Hematopoietic multipotent progenitor cell treated with erythropoietin and hydrocortisone succinate and interleukin-3 and kit ligand, for 15 days (in vitro differentiated cells): ENCODE measurements at places on chromosomes 11 and 22.

- DNase-seq, result no peak
These were observed 78.2 kb downstream of the FAM76B start for GRCh38 chr11:95711162-95711944.

GRCh38 chr11:60625262-60625661 lies 74.2 kb upstream of the MS4A8 start:
- no peak for DNase-seq

DNA sequence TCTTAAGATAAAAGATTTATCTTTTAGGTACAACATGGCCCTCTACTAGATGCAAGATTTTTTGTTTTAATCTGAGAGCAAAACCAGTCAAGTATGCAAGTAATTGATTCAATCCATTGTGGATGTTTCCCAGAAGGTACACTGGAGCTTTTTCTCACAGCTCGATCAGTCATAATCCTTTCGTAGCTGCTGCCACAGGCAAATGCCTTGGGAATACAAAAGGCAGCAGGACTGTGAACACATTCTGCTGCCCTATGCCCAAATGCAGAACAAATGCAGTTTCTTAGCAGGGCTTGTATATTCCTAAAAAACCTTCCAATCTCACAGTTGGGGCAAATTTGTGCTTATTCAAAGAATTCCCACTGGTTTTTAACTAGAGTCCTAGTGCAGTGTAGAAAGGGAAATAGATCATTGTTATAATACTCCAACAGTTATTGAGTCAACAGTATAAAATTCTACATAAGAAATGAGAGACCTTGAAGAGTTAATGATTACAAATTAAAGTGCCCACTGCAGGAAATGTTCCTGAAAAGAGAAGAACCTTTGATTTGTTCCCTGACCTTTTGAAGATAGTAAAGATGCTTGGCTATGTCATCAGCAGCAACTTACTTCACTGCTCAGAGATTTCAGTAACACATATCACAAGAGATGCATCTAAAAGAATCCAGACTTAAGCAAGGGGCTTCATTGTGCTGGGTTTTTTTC lies 14.1 kb downstream of the LPXN start:
- DNase-seq, result no peak

GRCh38 chr11:60336767-60337391 lies 9.8 kb downstream of the MS4A6E start:
- DNase-seq, result no peak

GRCh38 chr11:64826578-64827450 lies 16.5 kb upstream of the MEN1 start:
- no peak for DNase-seq

- no peak for DNase-seq
These were observed 17.0 kb upstream of the DNAJB7 start for GRCh38 chr22:40878922-40879321.

GRCh38 chr22:29028468-29028867 lies 33.2 kb downstream of the C22orf31 start:
- no peak for DNase-seq

DNA sequence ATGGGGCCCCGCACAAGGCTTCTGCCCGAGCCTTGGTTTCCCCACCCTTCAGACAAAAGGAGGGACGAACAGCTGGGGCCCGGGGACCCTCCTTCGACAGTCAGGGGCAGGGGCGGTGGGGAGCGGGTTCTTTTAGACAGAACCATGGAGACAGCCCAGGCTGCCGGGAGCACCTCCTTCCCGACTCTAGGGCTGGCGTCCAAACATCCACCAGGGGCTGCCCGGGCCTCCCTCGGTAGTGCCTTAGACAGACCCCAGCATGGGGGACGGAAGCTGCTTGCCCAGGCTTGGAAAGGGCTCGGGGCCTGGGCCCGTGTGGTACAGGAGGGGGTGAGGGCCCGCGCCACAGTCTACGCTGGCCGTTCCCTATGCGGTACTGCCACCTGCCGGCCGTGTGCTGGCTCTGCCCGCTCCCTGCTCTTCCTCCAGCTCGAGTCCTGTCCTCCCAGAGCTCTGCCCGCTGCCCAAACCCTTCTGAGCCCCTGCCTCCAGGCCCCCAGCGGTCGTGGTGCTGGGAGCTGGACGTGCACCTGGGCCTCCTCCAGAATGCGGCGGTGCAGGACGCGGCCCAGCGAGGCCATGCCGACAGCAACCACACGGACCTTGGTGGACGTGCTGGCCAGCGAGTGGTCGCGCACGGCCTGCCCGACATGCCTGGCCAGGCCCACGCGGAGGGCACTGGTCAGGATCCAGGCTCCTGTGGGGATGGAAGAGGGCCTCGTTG lies 20.1 kb downstream of the TSSC4 start:
- peak; percentile 65 for DNase-seq

- DNase-seq, result no peak
These were observed 15.2 kb downstream of the ATXN10 start for GRCh38 chr22:45686836-45687235.
